ENCODE measurements at places on chromosomes 3 and 15. TPM values are rescaled to one million over a fixed set of nuclear protein-coding genes. Genes with fewer than 3 reads are reported as not detected.
A peak's percentile ranks its signal among the peaks of the same experiment; 100 is the strongest.

DNA sequence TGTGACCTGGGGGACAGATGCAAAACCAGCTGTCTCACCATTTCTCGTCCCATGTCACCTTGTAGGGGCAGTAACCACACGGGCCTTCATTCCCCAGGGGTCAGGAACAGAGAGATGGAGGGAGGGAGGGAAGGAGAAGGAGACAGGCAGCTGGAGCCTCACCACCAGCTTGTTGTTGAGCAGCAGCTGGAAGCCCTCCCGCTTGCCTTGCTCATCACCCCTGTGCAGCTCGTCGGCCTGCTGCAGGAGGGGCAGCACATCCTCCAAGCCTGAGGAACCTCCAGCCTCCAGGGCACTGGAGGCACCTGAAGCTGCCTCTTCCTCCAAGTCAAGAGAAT is 10.3 kb downstream of the RMDN3 start:
- DNase-seq: no peak

DNA sequence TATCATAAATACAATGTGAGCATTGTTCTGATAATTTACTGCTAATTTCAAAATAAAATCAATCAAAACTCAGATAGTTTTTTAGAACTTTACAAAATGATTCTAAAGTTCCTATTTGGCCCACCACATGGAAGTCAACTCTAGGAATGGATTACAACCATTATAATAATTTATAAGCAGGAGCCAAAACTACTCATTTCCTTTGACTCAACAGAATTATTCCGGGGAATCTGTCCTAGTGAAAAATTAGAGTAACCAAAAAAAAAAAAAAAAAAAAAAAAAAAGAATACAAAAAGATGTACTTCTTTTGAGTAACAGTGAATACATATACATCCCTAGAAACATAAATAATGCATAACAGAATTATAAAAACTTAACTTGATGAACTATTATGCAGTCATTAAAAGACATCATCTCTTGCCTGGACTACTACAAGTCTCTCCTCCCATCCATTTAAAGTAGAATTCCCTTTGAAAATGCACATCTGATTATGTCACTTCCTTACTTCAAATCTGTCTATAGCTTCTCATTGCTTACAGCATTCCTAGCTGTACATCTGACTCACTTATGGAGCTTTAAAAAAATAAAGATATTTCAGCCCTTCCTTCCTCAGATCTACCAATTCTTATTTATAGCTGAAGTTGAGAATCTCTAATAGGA is 43.4 kb downstream of the HDGFL3 start:
- peak; percentile 49 for DNase-seq

DNA sequence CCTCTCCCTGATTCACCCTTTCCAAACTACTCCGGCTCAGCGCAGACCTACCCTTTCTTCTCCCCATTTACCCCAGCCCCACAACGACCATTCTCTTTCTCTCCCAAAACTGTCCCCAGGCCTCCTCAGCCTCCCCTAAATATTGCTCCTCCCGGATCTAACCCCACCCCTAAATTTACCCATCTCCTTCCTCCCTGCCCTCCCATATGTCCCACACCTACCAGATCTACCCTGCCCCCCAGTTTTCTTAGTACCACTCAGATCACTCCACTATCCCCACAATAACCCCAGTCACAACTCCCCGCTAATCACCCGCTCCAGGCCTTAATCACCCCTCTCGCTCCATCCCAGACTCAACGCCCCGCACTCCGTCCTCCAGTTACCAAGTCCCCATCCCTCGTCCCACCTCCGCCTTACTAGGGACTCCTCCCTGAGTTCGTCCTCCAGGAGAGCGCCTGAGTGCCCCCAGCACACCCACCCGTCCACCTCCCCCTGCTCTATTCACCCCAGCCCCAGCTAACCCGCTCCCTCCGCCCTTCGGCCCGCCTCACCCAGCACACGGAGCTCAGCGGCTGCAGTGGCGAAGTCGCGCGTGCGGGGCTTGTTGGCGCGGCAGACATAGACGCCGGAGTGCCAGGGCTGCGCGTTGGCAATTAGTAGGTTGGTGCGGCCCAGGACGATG is 18.6 kb upstream of the IGDCC3 start:
- DNase-seq: no peak

DNA sequence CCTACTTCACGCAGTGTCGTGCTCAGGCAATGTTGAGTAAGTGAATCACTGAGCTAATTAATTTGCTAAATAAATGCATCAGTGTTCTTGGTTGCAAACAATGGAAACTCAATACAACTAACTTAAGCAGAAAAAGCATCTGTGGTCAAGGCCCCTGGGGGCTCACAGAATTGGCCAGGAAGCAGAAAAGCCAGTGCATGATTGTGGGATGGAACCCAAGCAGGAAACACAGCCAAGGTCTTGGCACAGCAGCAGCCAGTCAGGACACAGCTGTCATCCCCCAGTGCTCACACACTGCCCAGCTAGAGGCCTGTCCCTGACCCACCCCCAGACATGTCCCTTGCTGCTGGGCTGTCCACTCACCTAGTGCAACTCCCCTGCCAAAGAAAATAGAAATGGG is 85.9 kb downstream of the AQP9 start:
- DNase-seq: no peak

The ZPLD1 gene
- total RNA-seq: not detected

DNA sequence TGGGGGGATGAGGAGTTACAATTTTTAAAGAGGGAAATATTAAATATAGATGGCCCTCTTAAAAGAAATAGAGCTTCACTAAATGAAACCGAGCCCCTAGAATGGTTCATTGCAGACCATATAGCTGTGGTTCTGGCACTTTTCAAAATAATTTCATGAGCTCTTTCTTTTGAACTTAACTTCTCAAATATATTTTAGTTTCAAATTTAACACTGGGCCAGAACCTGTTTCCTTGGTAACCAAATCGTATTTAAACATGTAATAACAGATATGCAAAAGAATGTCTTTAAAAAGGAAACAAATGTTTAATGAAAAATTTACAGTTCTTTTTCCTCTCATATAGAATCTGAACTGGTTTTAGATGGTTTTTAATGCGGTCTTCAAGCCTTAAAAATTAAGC is 20.1 kb downstream of the ZBTB38 start:
- no peak for DNase-seq

- no peak for DNase-seq
Measured at GRCh38 chr3:82236257-82236656, 474.8 kb upstream of the GBE1 start.

DNA sequence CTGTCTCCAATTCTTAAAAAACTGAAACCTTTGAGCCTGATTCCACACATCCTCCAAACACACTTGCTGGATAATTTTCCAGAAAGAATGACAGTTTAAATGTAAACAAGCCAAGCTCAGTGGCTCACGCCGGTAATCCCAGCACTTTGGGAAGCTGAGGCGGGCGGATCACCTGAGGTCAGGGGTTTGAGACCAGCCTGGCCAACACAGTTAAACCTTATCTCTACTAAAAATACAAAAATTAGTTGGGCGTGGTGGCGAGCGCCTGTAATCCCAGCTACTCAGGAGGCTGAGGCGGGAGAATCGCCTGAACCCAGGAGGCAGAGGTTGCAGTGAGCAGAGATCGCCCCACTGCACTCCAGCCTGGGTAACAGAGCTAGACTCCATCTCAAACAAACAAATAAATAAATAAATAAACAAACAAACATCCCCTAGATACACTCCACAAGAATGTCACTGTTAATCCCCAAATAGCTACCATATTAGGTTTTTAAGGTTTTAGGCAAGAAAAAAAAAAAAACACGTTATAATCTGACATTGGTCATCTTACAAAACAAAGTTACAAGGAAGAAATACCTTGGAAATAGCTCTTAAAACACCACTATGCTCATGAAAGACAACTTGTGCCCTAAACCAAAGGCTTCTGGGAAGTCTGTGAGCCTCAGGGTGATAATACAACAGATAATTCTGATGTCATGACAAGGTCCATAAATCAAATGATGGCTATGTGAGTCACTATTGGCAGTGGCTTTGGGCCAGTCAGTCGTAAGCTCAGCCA is 13.2 kb downstream of the TNIK start:
- peak; percentile 90 for DNase-seq

GRCh38 chr3:196650740-196651311 is 11.3 kb downstream of the NRROS start:
- peak; percentile 93 for DNase-seq

- no peak for DNase-seq
Measured at GRCh38 chr3:106929081-106929480, 448.2 kb upstream of the CCDC54 start.

- DNase-seq: no peak
Measured at GRCh38 chr3:48118928-48119327, 69.3 kb downstream of the CDC25A start.

The RARB gene
- not detected for total RNA-seq

The SPTBN5 gene
- total RNA-seq: 0.34 TPM

GRCh38 chr15:79076661-79077060 is 13.9 kb downstream of the RASGRF1 start:
- no peak for DNase-seq

GRCh38 chr3:48881006-48881405 is 17.7 kb downstream of the SLC25A20 start:
- no peak for DNase-seq

- no peak for DNase-seq
Measured at GRCh38 chr3:177041730-177042551, 155.3 kb downstream of the TBL1XR1 start.

The ARGFX gene
- total RNA-seq: not detected

DNA sequence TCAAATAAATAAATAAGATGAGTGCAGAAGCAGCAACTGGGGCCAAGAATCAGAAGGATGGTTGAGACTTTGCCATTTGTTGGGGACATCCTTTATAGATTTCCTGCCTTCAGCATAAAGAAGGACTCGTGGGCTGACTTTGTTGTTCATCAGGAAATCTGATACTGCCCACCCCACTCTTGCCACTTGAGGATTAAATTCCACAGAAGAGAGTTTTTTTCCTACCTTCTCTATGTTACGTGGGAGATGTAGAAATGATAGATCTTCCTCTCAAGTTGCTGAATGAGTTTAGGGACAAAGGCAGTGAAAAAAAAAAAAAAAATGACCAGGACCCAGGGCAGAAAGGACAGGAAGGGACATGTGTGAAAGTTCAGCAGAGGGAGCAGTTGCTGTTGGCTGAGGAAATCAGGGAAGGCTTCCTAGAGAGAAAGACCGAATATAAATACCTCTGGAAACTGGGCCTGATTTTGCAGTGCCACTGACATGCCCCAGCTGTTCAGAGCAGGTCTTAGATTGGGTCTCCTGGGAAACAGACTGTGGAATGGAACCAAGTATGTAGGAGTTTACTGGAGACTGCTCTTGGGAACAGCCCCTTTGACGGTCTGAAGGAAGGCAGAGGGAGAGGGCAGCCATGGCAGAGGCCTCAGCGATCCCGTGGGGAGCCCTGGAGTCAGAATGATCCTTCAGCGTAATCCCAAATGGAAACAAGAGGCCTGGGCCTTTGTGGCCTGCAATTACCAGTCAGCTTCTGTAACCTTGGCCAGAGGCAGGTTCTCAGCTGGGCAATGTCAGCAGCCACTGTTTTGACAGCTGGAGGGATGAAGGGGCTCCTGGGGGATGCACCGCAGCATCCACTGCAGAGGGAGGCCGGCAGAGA is 50.9 kb downstream of the C3orf20 start:
- DNase-seq: no peak

- peak; percentile 50 for DNase-seq
Measured at GRCh38 chr3:18424729-18425640, at the start of gene SATB1. Gene SATB1, minus strand, starts transcription at chr3:18425339. Its CDS starts 4,372 bp downstream, at chr3:18420967.

The C15orf62 gene
- total RNA-seq: not detected

DNA sequence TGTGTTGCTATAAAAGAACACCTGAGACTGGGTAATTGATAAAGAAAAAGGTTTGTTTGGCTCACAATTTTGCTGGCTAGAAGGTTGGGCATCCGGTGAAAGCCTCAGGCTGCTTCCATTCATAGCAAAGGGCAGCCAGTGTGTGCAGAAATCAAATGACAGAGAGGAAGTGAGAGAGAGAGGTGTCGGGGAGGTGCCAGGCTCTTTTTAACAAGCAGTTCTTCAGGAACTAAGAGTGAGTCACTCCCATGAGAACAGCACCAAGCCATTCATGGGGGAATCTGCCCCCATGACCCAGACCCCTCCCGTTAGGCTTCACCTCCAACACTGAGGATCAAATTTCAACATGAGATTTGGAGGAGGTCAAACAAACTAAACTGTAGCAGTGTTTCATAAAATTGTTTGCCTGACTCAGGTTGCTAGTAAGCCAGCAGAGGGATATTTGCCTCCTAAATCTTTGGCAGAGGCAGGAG is 4.5 kb upstream of the PARP15 start:
- no peak for DNase-seq

DNA sequence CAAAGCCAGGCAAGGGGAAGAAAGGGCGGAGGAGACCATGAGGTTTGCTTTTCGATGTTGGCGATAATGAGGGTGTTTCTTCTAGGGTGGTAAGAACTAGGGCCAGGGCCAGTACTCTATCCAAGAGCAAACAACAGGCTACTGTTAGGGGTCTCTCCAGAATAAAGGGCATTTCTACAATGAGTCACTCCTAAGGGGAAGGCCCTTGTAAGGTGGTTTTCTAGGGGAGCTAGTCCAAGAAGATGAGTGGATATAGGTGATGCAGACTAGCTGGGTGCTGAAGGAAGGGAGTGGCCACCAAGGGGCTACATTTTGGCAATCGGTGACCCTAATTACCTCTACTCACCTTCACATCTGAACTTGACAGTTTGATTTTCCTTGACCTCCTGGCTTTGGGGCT is 148.5 kb upstream of the HACD2 start:
- no peak for DNase-seq

- no peak for DNase-seq
Measured at GRCh38 chr3:186075931-186076567, 32.8 kb downstream of the ETV5 start.

- DNase-seq: peak; percentile 82
Measured at GRCh38 chr3:17039594-17039993, 154.8 kb downstream of the PLCL2 start.

GRCh38 chr3:142844339-142844977 is 44.4 kb downstream of the PCOLCE2 start:
- DNase-seq: peak; percentile 42

The ALS2CL gene
- total RNA-seq: 2.2 TPM

All from HFFc6 (cell line).